Caco-2 (cell line): ENCODE measurements at places on chromosomes 13 and 19. TPM values are rescaled to one million over a fixed set of nuclear protein-coding genes. Genes with fewer than 3 reads are reported as not detected.

- no peak for DNase-seq
These were observed 321.1 kb downstream of the RBM26 start for GRCh38 chr13:79084802-79085424.

DNA sequence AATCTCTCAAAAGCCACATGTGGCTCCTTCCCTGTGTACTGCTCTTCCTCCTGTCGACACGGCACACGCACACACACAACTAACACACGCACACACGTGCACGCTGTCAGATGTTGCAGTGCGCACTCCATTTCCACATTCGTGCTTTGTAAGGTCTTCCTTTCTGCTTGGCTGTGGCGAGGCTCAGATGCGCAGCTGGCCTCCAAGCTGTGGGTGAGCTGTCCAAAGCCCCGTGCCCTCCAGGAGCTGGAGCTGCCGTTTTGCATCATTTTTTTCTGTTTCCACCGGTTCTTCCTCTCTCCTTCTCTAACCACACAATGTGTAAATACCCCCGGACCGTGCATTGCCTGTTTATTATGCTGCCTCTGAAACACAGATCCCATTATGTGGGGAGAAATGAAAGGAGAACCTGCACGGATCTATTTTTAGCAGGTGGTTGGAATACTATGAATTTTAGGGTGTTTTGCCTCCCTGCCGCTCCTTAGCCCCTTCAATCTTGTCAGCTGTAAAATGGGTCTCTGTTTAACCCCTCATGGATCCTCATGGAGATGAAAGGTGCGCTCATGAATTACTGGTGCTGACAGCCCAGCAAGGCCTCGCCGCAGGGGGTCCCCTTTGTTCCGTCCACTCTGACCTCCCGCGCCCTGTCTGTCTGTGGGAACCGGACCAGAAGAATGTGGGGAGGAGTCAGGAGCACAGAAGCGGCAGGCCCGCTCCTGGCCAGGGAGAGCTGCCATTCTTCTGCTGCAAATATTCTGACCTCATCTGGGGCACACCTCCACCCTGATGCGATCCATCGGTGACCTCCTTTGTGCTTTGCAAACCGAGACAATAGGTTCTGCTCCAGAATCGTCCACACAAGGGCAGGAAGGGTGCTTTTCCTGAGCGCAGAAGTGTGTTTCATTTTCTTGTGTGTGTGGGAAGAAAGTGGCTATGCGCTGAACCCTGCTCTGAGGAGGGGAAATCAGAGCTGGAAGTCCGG lies 137.7 kb downstream of the SOX1 start:
- DNase-seq: no peak

GRCh38 chr13:113425941-113426590 lies 27.2 kb downstream of the ADPRHL1 start:
- no peak for DNase-seq

DNA sequence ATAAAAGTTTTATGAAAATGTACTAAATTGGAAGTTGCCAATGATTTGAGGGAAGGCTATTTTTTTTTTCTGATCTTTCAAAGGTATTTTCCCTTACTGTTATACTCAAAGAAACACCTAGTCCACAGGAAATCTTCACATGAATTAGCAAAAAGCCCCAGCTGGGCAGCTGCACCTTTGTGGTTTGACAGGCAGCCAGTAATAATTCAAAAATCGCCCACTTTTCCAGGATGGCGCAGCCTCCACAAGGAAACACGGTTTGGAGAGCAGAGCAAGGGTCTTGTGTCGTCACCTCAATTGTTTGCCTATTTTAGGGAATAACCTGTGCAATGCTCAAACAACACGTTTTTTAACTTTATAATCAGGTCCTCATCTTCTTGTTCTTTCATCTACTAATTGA lies 324.9 kb upstream of the GPC6 start:
- no peak for DNase-seq

DNA sequence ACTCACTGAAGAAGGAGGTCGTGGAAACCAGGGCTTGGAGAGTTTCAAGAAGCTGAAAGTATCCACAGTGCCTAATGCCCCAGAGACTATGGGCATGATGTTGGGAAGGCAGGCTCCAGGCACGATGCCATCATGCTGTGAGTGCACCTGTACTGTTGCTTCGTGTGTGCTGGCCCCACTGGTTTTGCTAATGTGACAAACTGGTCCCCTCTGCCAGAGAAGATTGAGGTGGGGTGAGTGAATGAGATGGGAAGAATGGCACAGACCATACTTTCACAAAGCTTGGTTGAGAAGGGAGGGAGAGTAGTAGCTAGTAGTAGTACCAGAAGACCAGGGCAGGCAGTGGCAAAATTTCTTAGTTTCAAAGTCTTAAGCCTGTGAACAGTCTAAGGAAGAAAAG lies 19.0 kb upstream of the POP4 start:
- DNase-seq: no peak

DNA sequence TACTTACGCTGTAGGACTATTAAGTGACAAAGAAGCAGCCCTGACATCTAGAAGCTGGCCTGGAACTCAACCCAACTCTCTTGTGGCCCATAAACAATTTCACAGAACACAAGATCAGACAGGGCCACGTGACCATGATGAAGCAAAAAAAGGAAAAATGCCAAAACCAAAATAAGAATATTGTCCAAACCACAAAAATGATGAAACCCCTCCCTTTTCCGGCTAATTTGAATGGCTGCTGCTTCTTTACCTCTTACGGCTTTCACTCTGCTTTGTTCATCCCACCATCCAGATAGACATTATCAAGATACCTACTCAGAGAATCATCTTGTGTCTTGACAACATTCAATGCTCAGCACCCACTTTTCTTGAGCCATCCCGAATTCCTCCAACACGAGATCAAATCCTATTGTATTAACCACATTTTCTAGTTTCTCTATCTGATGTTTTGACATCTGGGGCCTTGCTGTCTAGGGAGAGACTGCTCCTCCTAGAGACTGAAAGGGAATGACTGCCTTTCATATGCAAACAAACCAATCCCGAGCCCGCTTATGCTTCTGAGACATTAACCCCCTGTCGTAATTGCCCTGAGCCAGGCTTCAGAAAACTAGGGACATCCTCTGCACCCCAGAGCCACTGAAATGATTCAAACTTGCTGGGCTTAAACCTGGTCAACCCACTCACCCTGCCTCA lies 186.3 kb downstream of the TDRD3 start:
- DNase-seq: no peak

The FUZ gene
- 0.75 and 0.93 TPM in 2 replicates for total RNA-seq

- no peak for DNase-seq
These were observed 3.6 kb downstream of the KLK15 start for GRCh38 chr19:50829801-50830200.

The MED26 gene
- 11.4 and 11.6 TPM in 2 replicates for total RNA-seq

The SIGLEC10 gene
- total RNA-seq: not detected in 2 replicates

The GPR12 gene
- not detected in 2 replicates for total RNA-seq

DNA sequence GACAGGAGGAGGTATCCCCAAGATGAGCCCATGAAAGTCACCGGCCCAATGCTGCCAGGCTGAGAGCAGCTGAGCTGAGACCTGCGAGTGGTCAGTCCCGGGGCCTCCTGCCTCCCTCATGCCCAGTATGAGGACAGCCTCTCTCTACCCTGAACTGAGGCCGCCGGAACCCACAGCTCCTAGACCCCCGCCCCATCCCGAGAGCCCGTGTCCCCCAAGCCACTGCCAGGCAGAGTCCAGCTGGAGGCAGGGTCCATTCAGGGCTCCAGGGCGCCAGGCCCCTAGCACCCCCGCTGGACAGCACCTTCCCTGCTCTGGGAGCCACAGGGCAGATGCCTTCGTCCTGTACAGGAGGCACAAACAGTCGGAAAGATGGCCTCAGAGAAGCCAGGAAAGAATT lies 38.7 kb downstream of the MLLT1 start:
- DNase-seq: no peak

The DHRS12 gene
- total RNA-seq: 12.5 and 14.1 TPM in 2 replicates

The SH2D3A gene
- 20.5 and 24.5 TPM in 2 replicates for total RNA-seq

GRCh38 chr19:10848230-10848856 lies at the start of gene C19orf38:
TSS of gene C19orf38 (plus strand) at chr19:10848415. CDS start at chr19:10848509, 94 bp downstream.
- DNase-seq: no peak

DNA sequence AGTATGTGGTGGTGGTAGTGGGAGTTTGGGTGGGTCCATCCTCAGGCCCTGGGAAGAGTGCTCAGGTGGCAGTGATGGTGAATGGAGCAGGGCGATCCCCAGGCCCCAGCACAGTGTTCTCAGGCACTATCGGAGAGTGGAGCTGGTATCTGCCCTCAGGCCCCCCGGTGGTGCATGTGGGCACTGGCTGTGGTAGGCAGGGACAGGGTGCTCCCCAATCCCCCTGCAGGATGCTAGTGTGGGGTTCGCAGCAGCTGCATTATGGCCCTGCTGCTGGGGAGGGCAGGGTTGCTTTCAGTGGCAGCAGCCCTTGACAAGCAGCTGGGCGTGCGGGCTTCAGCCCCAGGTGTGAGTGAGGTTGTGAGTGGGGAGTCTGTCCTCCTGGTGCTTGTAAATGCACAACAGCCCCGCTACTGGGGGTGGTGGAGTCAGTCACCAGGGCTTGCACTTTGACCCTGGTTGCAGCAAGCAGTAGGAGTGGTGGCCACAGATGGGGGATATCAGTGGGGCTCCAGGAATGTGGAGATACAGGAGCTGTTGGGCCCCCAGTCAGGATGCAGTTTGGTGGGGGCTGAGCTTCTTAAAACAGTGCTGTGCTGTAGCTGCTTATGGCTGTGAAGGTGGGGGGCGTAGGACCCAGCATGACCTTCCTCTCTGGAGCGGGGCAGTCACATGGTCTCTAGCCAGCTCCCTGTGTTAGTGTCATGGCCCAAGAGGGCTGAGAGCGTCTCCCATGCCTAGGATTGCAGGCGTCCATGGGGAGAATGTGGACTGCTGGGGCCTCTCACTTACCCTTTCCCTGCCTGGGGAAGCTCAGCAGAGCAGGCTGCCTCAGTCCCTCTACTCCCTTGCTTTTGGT lies 38.7 kb upstream of the ARHGEF7 start:
- no peak for DNase-seq

The IGSF23 gene
- 3.9 and 6.8 TPM in 2 replicates for total RNA-seq
